Tibial nerve (tissue), 4 donors: ENCODE measurements at places on chromosomes 5 and 9.

DNA sequence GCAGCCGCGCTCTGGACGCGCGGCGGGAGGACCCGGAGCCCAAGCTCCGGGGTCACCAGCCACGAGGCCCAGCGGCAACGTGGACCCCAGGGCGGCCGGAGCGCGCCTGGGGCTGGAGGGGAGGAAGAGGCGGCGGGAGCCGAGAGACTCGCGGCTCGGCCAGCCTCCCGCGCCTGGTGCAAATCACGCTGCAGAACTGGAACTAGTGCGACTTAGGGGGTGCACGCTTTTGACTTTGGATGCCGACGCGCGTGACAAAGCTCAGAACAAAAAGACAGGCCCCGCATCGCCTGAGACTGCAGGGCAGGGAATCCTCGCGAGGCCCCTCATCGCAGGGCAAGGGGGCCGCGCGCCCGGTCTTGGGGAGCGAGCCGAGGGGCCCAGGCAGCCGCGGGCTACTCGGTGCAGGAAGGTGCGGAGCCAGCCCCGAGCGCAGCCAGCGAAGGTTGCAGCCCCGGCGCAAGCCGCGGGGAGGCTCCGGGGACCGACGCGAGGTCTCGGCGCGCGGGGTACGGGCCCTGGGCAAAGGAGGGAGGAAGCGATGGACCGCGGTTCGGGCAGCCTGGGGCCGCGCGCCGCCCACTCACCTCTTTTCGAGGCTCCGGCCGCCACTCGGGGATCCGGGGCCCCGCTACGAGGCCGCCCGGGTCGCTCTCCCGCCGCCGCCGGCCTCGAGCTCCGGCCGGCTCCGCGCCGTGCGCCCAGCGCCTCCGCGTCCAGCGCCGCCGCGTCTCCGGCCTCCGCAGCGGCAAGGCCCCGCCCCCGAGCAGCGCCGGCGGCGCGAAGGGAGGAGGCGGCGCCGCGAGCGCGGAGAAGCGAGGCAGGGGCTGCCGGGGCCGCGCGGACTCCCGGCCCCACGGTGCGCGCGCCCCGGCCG, at the start of gene GOLM1:
TSS of gene GOLM1 (minus strand) at position 735 of the 877 bp plus-strand sequence. CDS start 20,238 bp downstream, outside the sequence.
- no peak for DNase-seq

- peak; percentile 22 for DNase-seq
These were observed 100.4 kb downstream of the TTLL11 start for GRCh38 chr9:121992571-121993212.

GRCh38 chr9:31573561-31573960, 810.9 kb upstream of the ACO1 start:
- no peak for DNase-seq

DNA sequence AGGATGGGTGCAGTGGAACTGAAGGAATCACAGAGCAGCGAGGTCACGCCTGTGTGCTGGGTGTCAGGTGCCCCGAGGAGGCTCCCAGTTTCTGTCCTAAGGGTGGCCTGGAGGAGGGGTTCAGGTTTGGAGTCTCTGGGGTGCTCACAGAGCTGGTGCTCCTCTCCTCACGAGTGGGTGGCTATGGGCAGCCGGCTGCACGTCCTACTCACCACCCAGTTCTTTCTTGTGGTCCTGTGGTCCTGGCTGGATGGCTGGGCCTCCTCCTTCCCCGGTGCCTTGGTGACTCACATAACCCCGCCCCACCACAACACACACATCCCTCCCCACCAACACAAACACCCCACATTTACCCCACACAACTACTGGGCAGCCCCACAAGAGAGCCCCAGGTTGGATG, 9.9 kb upstream of the PTGS1 start:
- no peak for DNase-seq
